ENCODE measurements at places on chromosomes 4 and X.

DNA sequence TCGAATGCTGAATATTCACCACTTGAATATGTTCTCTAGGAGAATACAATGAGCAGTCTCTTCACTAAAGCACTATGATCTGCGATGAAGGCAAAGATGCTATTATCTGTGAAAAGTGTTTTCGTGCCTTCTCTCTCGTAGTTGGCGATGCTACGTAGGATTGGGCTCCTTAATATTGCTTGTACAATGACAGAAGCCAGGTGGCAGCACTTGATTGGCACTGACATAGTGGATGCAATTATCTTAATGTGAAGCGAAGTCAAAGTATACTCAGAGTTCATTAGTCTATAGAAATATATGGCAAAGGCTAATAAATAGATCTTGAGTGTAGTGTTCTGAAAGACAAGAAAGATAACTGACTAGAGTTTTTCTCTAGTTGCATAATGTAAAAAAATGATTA, 1135.7 kb upstream of the AGA start:
- no peak for DNase-seq

- no peak for DNase-seq
Measured at GRCh38 chr4:101221294-101221693, 126.0 kb downstream of the PPP3CA start.

GRCh38 chr4:71607780-71608677, 175.8 kb downstream of the GC start:
- DNase-seq: no peak

GRCh38 chr4:39490322-39490721, 31.5 kb downstream of the LIAS start:
- no peak for DNase-seq

DNA sequence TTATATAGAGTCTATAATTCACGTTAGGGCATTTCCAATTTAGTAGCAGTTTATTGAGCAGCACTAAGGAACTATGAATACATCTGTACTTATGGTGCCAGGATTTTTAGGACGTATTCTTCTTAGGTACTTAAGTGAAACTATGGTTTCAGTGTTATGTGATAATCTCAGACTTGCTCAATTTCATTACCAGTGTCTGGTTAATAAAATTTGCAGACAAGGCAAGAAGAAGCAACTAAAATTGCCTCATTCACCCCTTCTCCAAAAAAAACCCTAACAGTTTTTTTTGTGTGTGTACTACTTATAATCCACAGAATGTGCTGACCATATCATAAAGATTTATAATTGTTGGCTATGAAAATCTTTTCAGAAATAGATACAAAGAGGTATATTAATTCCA, 6.0 kb upstream of the CXCL10 start:
- DNase-seq: no peak

DNA sequence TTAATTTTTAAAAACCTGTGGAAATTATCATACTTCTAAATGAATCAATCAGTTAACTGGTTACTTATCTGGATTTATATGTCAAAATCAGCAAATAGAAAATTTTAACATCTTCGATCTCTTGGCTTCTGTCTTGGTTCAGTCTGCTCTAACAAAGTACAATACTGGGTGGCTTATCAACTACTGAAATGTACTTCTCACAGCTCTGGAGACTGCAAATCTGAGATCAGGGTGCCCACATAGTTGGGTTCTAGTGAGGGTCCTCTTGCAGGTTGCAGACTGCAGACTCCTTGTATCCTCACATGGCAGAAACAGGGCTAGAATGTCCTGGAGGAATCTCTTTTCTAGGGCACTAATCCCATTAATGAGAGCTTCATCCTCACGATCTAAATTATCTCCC, 1851.6 kb upstream of the TENM3 start:
- no peak for DNase-seq

DNA sequence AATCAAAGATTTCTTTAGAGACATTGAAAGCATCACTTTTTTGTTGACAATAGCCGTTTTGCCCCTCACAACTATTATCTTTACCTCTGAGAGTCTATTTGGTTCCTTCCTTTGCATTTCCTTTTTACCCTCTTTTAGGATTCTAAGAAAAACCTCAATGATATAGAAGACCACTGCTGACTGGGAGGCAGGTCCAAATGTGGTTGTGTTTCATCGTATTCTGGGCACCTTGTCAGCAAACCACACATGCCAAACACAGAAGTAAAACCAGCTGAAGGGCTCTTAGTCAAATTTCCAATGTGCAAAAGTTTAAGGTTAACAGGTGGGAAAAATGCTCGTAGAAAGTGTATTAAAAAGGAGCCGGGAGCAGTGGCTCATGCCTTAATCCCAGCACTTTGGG, 5.1 kb upstream of the PRMT9 start:
- DNase-seq: no peak

- DNase-seq: peak; percentile 81
Measured at GRCh38 chr4:37970702-37971101, 10.5 kb downstream of the PTTG2 start.

DNA sequence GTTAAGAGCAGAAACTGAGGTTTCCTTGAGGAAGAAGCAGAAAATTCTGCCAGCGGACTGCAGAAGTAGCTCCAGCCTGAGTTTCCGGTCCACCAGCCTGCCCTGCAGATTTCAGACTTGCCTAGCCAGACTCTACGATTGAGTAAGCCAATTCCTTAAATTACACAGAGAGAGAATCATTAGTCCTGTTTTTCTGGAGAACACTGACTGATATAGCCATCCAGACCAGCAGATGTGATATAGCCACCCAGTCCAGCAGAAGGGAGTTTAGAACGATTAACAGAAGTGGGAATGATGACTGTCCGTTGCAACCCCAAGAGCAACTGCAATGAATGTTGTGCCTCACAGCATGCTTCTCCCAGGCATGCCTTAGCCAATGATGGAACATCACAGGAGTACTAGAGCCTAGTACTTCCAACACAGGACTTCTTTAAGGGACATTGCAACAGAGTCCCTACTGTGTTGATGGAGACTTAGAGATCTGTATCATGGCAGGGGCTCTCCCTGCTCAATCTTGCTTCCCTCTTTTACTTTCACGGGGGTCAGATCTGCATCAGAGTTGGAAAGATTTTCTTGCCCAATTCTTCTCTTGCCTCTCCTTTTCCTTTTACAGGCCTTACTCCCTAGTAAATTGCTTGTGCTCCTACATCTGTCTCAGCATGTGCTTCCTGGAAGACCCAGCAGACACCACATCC, 264.6 kb upstream of the CLNK start:
- DNase-seq: no peak

DNA sequence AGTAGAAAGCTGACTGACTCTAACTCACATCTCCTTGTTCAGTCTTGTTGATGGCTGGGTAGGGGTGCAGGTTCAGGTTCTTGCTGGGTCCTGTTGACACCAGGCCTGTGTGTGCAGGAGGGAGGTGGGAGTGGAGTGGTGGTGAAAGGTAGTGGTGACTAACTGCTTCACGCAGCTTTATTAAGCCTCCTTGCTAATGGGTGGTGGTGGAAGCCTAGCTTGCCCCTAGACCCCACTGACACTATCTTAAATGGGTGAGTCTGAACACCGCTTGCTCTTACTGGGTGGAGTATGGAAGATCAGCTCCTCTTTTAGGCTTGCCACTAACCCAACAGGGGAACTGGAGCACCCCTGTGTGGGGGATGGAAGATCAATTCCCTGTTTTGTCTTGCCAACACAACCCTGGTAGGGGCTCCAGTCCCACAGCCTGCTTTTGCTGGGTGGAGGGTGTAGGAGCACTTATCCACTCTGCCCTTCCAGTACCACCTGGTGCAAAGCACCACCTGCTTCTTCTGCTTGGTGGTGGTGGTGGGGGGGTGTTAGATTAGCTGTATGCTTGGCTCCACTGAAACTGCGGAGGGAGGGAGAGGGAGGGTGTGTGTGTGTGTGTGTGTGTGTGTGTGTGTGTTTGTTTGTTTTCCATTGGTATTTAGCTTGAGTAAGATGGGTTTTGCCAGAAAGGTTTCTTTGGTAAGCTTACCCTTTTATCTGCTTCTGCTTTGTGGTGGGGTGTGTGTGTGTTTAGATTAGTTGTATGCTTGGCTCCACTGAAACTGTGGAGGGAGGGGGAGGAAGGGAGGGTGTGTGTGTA, 25.6 kb downstream of the KDM6A start:
- DNase-seq: peak; percentile 19
